ENCODE measurements at places on chromosomes 11 and 22.

GRCh38 chr22:17366830-17367229 is 2.4 kb upstream of the CECR2 start:
- peak; percentile 29 for DNase-seq

DNA sequence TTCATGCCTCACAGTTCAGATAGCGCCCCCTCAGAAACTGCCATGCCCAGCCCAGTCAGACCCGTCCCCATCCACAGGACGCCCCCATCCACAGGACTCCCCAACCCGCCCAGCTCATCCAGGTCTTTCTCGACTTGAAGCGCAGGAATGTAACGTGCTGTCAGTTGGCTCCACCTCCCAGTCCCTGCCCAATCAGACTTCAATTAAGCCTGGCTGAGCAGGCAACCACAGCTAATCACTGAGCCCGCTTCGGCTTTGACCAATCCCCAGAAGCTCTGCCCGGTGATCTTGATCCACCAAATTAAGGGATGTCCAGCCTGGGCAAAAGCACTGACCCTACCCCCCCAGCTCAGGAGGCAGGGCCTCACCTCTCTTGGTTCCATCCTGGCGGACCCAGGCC is 10.5 kb upstream of the MFNG start:
- no peak for DNase-seq

GRCh38 chr22:30188911-30189310 is 57.6 kb downstream of the LIF start:
- no peak for DNase-seq

DNA sequence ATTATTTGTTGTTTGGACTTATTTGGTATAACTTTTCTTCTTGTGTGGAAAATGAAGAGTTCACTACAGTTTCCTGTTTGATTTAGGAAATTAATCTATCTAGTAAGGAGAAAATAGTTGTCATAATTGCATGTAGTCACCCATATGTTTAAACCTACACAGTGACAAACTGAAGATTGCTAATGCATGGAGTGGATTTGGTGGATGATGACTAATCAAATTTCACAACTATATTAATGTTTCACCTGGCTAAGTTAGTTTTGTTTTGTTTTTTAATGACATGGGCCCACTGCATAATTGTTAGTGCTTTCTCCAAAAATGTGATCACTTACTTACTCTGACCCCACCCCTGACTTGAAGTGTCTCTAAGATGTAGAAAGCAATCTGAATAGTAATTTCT is 170.6 kb downstream of the DYNC2H1 start:
- no peak for DNase-seq
